ENCODE measurements at places on chromosomes 4 and X.

GRCh38 chr4:88661739-88662138, 35.9 kb downstream of the NAP1L5 start:
- peak; percentile 19 for DNase-seq

- DNase-seq, result peak; percentile 69
Measured at GRCh38 chr4:83285055-83285407, 433 bp upstream of the COQ2 start.

DNA sequence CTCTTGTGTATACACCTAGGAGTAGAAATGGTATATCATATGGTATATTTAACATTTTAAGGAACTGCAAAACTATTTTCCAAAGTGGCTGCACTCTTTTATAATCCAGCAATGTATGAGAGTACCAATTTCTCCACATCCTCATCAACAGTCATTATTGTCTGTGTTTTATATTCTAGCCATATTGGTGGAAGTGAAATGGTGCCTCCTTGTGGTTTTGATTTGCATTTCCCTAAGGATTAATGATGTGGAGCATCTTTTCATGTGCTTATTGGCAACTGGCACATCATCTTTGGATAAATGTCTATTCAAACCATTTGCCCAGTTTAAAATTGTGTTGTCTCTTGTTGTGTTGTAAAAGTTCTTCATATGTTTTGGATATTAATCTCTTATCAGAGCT, 9.6 kb downstream of the BMP15 start:
- DNase-seq, result peak; percentile 27

- DNase-seq, result peak; percentile 44
Measured at GRCh38 chr4:4541040-4541631, 712 bp downstream of the STX18 start.

DNA sequence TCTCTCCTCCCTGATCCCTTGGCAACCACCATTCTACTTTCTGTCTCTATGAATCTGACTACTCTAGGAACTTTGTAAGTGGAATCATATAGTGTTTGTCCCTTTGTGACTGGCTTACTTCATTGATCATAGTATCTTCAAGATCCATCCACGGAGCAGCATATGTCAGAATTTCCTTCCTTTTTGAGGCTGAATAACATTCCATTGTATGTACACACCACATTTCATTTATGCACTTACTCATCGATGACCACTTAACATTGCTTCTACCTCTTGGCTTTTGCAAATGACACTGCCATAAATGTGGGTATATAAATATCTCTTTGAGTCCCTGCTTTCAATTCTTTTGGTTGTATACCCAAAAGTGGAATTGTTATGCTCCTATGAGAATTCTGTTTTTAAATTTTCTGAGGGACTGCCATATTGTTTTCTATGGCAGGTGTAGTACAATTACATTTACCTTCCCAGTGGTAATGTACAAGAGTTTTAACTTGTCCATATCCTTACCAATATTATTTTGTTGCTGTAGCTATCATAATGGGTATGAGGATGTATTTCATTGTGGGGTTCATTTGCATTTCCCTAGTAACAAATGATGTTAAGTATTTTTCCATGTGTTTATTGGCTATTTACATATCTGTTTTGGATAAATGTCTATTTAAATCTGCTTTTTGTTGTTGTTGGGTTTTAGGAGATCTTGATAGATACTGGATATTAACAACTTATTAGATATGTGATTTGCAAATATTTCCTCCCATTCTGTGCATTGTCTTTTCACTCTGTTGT, 466.1 kb downstream of the C4orf33 start:
- no peak for DNase-seq

DNA sequence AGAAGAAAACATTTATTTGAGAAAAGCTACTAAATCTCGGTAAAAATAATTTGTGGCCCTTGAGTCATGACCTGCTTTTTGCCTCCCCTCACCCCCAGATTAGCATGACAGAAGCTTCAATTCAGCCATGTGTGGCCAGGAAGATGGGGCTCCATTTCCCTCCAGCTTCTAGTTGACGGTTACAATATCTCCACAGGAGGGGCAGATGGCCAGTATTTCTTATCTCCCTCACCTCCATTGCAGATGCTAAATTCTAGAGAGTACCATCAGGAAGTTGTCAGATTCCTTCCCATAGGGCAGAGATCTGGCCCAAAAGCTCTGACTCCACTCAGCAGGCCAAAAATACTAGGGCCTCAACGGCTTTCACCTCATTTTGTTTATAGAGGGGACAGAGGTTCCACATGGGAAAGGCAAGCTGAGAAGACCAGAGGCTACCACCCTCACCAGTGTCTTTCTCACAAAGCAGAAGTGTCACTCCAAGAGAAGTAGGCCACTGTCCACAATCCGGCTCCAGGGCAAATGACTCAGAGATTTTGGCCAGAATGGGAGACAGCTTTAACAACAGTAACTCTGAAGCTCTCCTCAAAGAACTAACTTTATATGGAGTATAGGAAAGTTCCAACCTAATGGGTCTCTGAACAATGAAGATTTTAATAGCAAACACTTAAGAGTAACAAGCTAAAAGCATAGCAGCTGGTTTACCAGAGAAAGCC, 108.3 kb downstream of the TBC1D19 start:
- no peak for DNase-seq

DNA sequence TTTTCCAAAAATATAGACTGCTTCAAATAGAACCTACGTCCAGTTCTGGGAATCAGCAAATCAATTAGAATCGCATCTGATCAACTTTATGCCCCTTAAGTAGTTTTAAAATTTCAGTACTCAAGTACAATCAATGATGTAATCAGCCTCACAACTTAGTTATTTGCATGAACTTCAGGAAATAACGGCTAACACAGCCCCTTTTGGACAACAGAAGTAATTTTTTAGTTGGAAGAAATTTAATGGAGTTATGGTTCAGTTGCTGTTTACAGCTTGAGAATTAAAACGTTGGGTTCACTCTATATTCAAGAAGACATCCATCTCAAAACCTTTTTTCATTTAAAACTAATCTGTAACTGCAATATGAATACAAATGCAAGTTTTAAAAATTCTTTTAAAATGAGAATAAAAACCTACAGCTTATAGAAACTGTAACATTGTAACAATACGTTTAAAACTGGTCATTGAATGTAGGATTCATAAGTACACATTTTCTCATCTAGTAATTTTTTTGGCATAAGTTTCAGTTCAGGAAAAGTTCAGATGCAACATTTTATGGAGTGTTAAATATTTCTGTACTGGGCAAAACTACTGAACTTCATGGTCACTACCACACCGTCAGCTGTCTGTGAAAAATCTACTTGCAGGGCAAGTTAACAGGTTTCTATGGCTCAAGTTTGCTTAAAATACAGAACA, 956 bp downstream of the TAPT1 start:
- DNase-seq, result no peak

GRCh38 chrX:69234624-69235023, 69.4 kb upstream of the PJA1 start:
- no peak for DNase-seq

- DNase-seq, result peak; percentile 90
Measured at GRCh38 chrX:46627711-46628419, 54.3 kb downstream of the CHST7 start.

DNA sequence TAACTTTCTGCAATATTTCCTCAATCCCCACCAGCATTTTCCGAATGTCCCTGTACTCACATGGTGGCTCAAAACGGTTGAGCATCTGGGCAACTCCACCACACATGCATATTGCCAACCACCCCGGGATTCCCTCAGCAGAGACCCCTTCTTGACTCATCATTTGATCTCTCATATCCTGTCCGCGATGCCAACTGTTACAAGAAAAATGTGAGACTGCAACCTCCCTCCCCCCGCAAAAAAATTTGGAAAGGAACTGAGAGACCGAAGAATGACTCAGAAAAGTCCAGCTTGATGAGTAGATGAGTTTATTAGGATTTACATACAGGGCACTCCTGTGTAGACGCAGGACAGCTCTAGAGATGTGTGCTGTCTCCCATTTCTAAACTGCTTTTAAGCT, 561.4 kb downstream of the ZIC3 start:
- no peak for DNase-seq

DNA sequence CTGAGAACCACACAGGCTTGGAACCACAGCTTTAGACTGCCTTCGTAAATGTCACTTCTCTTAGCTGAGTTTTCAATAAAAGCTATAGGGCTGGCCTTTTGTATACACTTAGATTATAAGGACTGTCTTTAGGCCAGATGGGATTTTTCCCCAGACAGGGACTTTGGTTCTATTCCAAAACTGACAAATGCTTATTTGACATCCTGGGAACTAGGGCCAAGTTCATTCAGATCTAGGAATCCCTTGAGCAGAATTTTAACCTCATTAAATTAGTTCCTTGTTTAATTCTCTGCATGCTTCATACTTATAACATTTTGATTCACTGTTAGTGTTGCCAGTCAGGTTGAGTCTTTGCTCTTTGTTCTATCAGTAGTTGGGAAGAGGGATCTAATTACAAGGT, 23.1 kb downstream of the ZRSR2 start:
- no peak for DNase-seq

DNA sequence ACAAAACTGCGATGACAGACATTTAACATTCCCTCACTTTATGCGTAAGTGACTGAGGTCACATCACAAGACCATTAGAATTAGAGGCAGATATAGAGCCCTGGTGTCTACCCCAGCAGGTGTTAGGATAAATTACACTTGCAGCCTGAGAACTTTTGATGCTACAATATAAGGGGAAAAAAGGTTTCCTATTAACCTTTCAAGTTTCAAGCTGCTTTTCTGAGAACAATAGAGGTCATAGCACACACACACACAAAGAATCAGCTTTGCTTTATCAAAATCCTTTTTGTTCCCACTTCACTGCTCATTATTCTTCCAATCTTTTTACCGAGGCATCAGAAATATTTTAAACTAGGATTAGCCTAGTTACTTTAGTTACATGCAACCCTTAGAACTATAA, 119.8 kb downstream of the COL25A1 start:
- peak; percentile 5 for DNase-seq

DNA sequence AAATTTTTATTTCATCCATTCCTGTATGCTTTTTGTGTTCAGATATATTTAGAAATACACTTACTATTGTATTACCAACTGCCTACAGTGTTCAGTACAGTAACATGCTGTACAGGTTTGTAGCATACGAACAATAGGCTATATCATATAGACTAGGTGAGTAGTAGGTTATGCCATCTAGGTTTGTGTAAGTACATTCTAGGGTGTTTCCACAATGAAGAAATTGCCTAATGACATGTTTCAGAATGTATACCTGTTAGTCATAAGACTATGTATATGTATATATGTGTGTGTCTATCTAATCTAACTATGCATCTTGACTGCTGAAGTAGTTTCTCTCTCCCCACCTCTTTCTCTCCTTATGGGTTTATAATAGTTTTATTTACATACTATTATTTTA, 51.5 kb upstream of the BTC start:
- DNase-seq, result no peak

GRCh38 chrX:130066975-130067615, 43.2 kb downstream of the ELF4 start:
- no peak for DNase-seq

DNA sequence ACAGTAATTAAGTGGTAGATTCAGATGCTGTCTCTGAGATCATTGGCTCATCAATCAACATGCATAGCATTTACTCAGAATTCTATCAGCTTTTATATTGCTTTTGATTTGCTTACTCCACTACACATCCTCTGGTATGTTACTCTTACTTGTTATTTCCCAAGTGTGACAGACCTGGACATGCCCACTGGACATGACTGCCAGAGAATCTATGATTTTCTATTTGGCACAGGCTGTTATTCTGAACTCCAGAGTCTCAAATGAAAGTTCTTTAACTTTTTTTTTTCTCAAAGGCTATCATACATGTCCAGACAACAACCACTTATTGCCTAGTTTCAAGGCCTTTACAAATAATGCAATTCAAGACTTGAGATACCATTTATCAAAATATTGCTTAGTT, 116.1 kb upstream of the ARHGAP24 start:
- DNase-seq, result no peak

- DNase-seq, result no peak
Measured at GRCh38 chr4:145281951-145282350, 101.6 kb upstream of the OTUD4 start.

DNA sequence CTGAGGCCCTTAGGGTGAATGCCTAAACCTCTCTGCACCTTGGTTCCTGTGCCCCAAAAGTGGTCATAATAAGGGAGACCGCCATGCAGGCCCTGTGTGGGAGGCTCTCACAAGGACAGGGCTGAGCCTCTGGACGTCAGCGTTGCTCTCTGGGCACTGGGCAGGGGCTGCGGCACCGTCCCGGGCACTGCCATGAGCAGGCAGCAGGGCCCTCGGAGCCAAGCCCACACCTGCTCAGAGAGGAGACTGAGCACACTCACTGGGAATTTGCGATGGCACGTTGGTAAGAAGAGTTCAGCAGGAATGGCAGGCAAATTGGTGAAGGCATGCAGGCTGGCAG, 123.4 kb downstream of the HMX1 start:
- no peak for DNase-seq

DNA sequence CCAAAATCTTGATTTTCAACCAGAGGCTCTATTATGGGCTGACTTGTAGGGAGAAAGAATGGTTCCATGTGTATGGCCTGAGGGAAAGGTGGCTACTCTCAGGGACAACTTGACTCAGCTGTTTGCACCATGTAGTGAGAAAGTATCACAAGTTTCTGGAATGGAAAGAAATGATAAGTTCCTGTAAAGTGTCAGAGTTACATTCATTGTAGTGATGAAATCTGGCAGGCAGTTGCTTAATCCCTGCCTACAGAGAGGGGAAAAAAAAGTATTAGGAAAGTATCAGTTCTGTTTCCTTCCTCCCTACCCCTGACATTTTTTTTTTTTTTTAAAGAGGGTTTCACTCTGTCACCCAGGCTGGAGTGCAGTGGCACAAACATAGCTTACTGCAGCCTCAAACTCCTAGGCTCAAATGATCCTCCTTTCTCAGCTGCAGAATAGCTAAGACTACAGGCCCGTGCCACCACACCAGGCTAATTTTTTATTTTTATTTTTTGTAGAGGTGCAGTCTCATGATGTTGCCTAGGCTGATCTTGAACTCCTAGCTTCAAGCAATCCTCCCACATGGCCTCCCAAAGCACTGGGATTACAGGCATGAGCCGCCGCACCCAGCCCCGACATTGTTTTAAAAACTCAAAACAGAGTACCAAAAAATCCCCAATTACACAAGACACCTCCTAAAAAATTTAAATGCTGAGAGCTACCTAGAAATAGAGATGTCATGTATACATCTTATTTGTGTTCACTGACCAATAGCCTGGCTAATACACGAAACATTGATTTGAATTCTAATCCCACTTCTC, 4.8 kb upstream of the FBXL5 start:
- DNase-seq, result peak; percentile 50

DNA sequence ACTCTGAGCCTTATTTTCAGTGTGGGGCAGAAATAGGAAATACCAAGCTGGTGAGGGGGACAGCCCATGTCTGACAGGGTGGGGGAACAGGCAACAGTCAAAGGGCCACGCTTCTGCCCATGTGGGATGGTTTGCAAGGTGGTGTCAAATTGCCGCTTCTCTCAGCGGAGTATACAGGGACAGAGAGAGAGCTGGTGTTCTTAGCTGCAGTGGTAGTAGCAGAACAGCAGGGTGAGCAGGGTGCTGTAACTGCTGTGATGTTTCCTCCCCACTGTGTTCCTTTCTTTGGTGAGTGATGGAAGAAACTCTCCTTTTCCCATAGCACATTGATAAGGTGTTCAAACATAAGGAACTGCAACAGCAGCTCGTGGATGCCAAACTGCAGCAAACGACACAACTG, 37.9 kb downstream of the RBBP7 start:
- no peak for DNase-seq

All from dermis microvascular lymphatic vessel endothelial cell (primary cell).